ENCODE measurements at places on chromosomes 12 and 14.
A peak's percentile ranks its signal among the peaks of the same experiment; 100 is the strongest.

DNA sequence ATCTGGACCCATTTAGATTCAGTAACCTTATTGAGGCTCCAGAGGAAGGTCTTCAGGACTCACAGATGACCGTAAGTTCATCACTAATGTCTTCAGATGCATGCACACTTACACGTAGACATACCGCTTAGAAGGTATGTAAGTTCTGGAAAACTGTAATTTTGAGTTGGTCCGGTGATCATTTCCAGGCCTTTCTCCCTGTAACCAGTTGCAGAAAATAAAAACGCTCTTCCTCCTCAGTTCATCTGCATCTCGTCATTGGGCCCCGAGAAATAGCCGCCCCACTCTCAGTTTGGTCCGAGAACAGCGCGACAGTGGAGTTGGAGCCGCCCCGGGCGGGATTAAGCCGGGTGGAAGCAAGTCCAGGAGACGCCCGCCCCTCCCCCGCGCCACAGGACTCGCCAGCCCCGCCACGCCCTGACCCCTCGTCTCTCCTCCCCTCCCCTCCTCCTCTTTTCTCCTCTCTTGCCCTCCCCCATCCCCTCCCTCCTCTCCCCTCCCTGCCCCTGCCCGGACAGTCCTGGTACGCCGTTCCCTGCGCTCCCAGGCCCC, 83.7 kb downstream of the TNFAIP2 start:
- no peak for DNase-seq

- peak; percentile 39 for DNase-seq
Observed at GRCh38 chr12:123106640-123107359, 44.1 kb downstream of the PITPNM2 start.

DNA sequence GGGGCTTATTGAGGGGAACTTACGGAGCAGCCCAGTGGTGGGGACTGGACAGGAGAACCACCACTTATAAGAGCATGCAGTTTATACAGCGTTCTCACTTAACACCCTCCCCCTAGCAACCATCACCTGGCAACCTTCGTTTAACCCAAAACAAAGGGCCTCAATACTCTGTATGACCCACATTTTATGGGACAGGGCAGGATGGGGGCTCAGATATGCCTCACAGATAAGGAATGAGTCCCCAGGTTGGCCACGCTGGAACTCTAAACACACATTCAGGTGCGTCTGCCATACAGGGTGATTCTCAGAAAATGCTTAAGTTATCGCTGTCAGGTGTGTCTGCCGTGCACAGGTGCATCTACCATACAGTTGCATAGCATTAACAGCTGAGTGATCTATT, 99.2 kb downstream of the GCH1 start:
- no peak for DNase-seq

DNA sequence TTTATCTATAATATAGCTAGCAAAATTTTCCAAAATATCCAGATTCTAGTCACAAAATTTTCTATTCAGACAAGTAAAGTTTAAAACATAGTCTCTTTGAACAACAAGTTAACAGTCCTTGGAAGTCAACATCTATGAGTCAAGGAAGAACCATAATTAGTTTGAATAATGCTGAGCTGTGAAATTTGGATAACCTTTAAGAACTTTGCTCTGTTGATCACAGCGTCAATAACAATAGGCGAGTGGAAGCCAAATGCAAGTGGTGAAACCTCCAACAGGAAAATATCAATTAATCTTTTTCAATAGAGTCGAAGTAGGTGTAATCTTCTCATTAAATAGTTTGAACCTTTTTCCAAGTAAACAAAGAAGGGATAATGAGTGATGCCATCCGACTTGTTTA, 466.6 kb downstream of the FOXG1 start:
- no peak for DNase-seq

GRCh38 chr12:75888874-75889613, 142.5 kb downstream of the PHLDA1 start:
- no peak for DNase-seq

DNA sequence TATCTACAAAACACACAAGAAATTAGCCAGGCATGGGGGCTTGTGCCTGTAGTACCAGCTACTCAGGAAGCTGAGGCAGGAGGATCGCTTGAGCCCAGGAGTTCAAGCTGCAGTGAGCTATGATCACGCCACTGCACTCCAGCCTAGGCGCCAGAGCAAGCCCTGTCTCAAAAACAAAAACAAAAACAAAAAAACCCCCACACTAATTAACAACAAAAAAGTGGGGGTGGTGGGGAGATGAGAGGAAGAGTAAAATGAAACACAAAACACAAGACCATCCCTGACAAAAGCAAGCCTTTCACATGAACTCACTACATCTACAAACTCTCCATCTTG, 53.9 kb upstream of the HECTD1 start:
- DNase-seq, result no peak

DNA sequence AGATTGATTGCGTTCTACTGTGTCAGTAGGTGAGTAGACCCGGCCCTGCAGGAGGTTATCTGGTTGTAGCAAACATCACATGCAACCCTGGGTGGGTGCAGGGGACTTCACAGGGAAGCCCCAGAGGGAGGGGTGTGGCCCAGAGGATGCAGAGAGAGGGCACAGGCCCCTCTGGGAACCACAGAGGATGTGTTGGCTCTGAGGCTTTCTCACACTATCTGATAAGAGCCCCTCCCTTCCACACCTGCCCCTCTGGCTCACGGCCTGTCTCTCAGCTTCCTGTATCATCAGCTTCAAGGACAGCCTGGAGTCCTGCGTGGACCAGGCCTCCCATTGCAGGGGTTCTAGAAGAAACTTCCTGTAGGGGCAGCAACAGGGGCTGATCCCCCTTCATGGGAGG, 101.9 kb downstream of the RIN3 start:
- peak; percentile 96 for DNase-seq

DNA sequence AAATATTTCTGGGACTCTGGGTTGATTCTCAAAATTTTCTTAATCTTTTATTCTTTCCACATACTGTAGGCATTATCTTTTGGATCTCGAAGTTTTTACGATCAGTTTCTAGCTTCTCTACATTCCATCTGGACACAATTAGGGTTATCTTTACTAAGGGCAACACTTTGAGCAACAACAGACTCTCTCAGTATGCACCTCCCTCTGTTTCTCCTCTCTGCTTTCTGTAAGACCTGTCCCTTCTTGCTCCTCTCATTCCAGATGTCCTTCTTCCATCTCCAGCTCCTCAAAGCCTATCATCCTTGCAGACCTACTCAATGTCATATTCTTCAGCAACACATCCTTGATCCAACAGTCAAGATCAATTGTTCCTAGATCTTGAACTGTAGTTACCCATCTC, 457.0 kb downstream of the SLC6A15 start:
- DNase-seq, result no peak

- no peak for DNase-seq
Observed at GRCh38 chr14:52850451-52850909, 59.1 kb upstream of the GNPNAT1 start.
